ENCODE measurements at places on chromosomes 6 and 20.

DNA sequence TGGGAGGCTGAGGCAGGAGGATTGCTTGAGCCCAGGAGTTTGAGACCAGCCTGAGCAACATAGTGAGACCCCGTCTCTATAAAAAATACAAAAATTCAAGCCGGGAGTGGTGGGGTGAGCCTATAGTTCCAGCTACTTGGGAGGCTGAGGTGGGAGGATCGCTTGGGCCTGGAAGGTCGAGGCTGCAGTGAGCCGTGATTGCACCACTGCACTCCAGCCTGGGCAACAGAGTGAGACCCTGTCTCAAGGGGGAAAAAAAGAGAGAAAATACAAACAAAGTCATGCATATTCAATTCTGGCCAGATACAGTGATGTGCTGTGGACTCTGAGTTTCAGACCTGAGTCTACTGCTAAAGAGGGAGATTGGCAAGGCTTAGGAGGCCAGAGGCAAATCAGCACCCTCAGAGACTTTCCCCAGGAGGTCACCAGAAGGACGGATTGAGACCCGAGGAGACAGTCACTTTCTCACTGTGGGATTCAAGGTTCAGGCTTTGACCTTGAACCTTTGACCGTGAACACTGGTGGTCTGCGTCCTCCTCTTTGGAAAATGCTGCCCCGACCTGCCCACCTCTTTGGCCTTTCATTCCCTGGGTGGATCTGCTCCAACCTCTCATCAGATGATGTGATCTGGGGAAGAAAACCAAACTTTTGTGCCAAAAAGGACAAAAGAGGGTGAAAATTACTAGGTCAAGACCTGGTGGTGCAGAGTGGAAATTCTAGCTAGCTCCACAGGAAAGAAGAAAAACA lies 31.2 kb downstream of the TGM2 start:
- DNase-seq: no peak

DNA sequence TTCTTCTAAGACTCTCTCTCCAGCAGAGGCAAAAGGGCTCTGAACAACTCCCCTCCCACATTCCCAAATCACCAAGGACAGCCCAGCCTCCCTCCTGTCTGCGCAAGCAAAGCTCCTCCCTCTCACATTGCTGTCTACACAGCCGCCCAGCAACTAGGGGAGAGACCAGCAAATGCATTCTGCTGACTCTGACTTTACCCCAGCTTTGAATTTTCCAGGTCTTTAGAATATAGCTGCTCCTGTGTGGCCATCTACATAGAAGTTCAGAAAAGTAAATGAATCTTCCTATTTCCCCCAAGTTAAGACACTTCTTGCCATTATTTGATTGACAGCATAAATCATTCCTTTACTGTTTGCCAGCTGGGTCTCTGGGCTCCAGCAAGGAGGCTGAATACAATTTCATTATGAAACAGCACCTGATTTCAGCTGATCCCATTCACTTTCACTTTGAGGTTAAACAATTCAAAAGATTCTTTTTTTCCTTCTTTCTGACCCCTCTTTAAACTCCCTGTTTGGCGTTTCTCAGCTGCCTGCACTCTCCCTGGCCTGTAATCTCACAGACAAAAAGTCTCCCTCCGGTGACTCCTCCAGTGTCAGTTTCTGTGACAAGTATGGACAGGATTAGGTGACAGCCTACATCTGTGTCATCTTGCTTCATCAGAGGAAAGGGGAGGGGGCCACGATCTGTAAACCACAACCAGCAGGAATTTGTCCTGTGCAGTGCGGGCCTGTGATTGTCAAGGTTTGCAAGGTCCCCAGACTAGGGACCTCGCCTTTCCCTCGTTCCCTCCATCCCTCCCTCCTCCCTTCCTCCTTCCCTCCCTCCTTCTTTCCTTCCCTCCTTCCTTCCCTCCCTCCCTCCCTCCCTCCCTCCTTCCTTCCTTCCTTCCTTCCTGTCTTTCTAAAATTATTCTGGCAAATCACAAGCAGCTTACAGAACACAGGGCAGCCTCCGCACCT lies 205.6 kb upstream of the RIN2 start:
- DNase-seq: no peak

DNA sequence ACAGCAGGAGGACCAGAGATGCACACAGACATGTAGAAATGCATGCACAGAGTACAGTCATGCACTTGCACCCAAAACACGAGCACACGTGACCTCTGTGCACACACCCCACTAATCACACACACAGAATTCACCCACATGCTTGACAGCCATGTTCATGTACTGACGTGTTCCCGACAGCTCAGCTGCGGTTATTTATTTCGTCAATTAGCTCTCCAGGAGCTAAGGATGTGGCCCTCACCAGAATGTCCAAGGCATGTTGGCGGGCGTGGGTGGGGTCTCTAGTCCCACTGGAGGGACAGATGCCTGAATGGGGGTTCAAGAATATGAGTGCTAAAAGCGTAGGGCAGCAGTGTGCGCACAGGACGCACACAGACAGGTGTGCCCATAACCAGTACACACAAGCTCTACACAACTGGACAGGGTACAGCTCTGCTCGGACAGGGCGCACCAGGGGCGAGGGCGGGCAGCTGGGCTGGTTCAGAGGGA lies 571 bp upstream of the PRPF6 start:
- peak; percentile 19 for DNase-seq

DNA sequence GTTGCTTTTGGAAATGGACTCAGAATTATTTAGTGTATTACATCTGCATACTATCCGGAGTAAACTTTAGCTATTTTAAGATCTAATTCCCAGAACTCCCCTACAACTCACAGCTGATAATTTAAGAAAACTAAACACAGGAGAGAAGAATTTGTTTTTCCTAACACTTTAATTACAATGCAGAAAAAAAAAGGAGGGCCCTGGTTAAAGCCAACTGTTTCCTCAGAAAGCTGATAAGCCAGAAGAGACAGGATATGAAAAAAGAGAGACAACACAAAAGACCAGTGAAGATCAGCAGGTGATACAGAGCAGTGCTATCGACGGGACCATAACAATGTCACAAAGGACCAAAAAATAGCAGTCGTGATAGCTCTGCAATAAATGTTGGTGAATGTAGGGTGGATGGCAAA lies 5.8 kb downstream of the IFNGR1 start:
- DNase-seq: no peak

- DNase-seq: no peak
These were observed 2.5 kb downstream of the PMEPA1 start for GRCh38 chr20:57707320-57707719.

- no peak for DNase-seq
These were observed 328.4 kb downstream of the CDC5L start for GRCh38 chr6:44715925-44716324.

DNA sequence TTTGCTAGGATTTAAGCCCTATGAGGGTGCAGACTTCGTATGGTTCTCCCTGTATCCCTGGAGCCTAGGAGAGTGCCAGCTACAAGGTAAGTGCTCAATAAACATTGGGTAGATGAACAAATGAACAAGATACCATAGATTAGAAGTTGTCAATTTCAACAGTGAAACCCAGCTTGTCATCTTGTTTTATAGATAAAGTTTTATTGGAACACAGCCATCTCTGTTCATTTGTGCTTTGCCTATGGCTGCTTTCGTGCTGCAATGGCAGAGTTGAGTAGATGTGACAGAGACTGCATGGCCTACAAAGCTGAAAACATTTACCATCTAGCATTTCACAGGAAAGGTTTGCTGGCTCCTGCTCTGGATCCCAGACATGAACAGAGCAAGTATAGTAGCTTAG lies 5.6 kb downstream of the DAAM2 start:
- DNase-seq: no peak

All from DMS153 (cell line).